ENCODE measurements at places on chromosomes 6 and 20. TPM values are rescaled to one million over a fixed set of nuclear protein-coding genes. Genes with fewer than 3 reads are reported as not detected.

DNA sequence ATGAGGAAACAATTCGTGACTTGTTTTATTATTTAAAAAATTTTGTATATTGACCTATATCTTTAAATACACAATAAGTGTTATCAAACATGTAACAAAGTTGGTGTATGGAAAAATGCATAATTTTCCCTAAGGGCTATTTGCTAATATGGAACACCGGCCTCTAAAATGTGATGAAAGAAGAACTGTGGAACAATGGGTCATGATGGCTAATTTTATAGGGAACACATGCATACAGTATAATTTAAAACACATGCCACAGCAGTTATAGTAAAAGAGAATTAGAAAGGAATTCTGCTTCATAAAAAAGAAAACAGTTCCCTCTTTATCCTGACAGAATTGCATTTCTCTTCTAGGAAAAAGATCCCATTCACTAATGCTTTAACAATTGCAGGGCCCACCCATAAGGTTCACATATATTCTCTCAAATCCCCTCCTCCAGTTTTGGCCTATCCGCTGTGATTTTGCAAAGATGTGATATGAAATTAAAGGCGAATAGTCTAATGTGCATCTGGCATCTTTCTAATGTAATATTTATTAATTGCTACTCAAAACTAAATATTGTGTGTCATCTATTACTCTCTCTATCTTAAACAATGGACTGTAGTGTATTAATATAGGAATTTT is 628.1 kb upstream of the CITED2 start:
- no peak for DNase-seq

DNA sequence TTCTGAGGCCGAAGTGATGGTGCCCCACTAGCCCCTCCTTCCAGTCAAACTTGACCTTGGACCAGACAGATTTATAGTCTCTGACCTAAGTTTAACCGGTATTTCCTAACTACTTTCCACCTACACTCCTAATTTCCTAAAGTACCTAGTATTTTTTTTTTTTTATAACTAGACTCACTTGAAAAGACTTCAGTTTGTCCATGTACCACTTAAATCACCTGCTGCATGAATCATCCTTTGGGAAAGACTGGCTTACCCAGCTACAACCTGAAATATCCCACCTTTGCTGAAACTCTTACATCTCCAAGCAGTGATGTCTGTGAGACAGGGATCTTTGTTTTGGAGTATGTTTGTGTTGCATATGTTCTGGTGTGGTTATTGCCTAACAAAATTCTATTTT is 71.1 kb downstream of the ZDHHC14 start:
- DNase-seq, result no peak

C6orf118 gene
- not detected for total RNA-seq

SLPI gene
- total RNA-seq, result 55.1 TPM

DNA sequence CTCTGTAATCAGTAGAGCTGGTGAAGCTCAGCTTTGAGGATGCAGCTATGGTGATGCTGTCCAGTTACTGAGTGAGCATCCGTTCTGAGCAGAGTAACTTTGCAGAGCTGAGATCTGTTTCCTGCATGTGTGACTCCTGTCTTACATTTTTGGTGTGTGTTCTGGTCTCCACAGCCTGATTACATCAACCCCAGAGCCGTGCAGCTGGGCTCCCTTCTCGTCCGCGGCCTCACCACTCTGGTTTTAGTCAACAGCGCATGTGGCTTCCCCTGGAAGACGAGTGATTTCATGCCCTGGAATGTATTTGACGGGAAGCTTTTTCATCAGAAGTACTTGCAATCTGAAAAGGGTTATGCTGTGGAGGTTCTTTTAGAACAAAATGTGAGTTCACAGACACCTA is 81.6 kb downstream of the FAM120B start:
- DNase-seq, result no peak
